ENCODE measurements at places on chromosomes 1 and 21.

DNA sequence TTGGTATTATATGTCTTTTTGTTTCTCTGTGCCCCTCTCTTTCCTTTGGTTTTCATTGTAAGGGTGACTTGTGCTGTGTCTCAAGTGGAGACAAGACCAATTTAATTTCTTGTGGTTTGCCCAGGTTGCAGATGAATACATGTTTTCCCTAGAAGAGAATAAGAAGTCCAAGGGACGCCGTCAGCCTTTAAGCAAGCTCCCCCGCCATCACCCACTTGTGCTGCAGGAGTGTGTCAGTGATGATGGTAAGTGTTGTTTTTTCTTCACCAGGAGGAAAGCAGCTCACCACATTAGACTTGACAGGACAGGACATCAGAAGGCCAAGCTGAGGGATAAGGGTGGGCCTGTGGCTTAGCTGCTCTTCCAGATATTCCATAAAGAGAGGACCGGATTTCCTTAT lies 23.8 kb upstream of the ST3GAL3 start:
- no peak for DNase-seq

DNA sequence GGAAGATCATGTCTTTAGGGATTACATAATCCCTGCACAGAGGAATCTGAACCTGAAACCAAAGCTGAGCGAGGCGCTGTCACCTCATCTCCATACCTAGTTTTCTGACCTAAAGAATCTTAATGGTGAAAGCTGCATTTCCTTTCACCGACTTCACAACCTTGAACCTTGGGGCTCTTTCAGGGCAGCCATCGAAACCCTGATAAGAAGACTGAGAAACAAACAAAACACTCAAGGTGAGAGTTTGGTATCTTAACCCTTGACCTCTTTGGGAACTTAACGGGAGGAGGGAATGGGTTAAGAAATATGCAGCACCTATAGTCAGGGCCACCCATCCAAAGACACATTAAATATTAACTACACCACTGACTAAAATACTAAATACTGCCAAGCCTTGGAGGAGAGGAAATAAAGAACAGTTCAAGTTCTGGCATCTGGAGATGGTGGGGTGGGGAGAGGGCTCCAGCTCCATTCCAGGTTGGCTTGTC lies 2.0 kb downstream of the C1orf116 start:
- no peak for DNase-seq

DNA sequence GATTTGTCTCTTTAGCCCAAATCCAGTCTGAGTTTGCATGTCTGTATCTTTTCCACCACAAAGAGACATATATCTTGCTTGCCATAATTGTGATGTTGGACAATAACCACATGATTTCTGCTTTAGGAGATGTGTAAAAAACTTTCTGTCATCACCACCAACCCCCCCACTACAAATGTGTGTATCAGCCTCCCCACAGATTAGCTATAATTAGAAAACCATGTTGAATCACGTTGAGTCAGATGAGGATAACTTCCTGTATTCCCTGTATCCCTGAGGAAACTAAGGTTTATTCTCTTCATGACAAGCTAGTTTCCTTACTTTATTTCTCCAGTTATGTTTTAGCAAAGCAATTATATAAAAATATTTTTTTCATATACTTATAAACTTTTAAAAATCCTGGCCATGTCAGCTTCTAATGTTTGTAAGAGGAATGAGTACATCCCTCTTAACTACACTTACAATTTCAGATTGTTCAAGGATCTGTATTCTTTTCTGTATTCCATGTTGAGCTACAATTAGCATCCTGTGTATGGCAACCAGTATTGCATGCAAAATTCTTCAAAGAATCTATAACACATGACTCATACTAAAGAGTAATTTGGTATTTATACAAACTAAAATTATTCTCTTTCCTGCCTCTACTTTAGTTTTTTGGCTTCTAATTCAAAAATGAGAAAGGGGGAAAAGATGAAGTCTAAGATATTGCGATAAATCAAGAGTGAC lies 143.0 kb downstream of the FMN2 start:
- no peak for DNase-seq

DNA sequence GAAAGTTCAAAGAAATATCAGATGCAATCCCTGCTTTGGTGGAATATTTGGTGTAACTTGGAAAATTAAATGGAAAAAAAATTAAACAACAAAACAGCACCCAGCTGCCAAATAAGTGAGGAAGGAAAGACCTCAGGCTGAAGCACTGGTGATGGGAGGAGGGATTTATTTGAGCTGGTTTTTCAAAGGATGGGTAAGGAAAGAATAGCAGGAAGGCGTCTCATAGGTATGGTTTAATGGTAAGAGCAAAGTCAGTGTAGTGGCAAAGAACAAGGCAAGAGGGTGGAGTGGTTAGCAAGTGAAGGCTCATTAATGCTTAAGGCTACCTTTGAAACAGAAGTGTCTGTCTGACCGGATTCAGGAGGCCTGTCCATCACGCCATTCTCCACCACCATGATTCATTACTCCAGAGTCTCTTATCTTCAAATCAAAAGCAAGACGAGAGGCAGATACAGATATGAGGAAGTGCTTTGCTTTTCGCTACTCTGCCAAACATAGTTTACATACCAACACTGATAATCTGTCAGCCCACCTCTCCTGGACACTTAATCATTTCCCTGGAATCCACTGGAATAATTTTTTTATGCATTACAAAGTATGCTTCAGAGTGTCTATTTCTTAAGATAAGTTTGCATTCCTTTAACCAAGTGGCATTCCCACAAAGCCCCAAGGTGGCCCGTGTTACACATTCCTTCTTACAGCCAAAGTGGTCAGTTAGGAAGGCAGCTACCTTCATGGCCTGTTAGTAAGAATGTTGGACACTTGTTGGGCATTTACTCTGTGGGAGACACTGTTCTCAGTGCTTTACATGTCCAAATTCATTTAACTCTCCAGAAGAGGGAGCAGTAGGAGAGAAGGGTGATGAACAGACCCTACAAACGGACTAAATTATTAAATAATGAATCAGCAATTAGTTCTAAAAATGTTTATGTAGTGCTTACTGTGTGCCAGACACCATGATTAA lies 146.6 kb downstream of the ROR1 start:
- DNase-seq: no peak

DNA sequence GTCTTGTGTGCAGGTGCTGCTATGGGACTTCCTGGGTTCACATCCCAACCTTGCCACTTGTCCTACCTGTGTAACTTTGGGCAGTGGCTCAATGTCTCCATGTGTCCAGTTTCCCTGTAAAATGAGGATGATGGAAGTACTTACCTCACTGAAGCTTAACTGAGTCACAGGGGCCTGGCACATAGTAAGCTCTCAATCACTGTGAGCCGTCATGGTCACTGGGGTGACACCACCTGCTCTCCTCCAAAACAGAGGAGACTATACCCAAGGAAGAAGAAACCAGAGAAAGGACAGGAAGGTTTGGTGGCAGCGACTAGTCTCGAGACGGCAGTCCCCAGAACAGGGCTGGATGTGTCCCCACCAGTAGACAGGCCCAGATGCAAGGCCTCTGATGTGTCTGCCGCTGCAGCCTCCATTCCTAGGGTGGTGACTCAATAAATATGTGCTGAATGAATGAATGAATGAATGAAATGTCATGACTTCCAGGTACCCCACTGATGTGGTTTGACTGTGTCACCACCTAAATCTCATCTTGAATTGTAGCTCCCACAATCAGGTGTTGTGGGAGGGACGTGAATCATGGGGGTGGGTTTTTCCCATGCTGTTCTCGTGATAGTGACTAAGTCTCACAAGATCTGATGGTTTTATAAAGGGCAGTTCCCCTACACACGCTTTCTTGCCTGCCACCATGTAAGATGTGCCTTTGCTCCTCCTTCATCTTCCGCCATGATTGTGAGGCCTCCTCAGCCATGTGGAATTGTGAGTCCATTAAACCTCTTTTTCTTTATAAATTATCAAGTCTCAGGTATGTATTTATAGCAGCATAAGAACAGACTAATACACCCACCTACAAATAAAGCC lies 13.0 kb upstream of the LRP8 start:
- no peak for DNase-seq

DNA sequence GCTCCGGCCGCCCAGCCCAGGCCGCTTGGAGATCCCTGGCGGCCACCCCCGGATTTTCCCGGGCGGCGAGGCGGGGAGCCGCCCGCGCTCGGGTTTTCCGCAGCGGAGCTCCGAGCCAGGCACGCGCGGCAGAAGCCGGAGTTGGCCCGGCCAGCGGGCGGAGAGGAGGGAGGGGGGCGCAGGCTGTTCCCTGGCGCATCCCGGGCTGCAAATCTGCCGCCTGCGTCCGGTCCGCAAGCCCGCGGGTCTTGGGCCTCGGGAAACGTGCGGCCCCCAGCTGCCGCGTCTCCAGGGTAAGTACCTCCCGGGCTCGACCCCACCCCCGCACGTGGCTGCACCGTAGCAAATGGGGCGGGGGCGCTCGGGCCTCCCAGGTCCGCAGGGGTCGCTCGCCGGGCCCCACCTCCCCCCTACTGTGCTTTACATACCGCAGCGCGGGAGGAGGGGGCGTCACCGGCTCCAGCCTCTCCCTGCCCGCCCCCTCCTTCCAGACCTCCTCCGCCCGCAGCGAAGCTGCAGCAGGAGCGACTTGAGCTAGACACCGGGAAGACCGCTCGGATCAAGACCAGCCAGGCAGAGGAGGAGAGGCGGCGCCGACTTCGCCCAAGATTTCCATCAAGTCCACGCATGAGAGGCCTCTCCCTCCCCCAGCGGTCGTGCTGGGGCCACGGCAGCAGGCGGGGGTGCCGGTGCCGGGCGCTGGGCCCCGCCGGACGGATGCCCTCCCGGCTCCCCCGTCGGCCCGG lies 1.6 kb downstream of the TMEM200B start:
- no peak for DNase-seq

GRCh38 chr1:165300400-165300903 lies 56.1 kb downstream of the LMX1A start:
- DNase-seq: no peak

- no peak for DNase-seq
Observed at GRCh38 chr1:211126622-211127021, 7.3 kb downstream of the KCNH1 start.

DNA sequence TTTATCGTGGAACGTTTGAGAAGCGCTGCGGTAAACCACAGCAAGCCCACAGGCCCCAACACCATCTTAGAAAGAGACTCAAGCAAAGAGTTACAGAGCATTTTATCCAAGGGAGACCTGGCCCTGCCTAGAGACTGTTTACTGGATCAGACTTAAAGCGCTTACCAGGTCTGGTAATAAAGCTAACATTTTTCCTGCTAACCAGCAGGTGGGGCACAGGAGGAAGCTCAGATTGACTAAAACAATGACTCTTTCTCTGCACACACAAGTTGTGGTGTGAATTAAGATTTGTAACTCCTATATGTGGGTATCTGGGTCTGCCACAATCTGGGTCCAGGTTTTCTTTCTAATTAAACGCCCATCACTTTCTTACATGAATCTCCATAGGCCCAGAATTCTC lies 136.5 kb upstream of the ETS2 start:
- DNase-seq: peak; percentile 36

GRCh38 chr21:25097648-25098047 lies 509.6 kb downstream of the MRPL39 start:
- no peak for DNase-seq

GRCh38 chr1:187045371-187045770 lies 216.6 kb downstream of the PLA2G4A start:
- DNase-seq: no peak

DNA sequence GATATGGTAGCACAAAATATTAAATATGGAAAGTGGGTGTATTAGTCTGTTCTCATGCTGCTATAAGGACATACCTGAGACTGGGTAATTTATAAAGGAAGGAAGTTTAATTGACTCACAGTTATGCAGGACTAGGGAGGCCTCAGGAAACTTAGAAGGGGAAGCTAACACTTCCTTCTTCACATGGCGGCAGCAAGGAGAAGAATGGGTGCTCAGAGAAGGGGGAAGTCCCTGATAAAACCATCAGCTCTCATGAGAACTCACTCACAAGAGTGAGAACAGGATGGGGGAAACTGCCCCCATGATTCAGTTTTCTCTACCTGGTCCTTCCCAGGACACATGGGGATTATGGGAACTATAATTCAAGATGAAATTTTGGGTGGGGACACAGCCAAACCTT lies 15.8 kb upstream of the BACE2 start:
- DNase-seq: no peak

- no peak for DNase-seq
Observed at GRCh38 chr1:83131692-83131955, 867.3 kb downstream of the TTLL7 start.

DNA sequence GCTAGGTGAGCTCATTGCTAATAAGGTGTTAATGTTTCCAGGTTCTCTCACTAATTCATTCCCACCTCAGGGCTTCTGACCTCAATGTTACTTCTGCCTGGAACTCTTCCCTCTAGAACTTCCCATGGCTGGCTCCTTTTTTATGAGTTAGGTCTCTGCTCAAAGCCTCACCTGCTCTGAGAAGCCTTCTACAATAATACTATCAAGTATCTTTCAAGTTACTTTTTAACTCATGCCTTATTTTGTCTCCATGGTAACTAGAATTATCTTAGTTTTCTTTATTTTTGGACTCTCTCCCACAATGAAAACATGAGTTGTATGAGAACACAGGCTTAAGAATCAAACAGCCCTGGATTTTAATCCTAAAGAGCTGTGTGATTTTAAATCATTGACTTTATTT lies 3.5 kb upstream of the C1orf52 start:
- DNase-seq: no peak

DNA sequence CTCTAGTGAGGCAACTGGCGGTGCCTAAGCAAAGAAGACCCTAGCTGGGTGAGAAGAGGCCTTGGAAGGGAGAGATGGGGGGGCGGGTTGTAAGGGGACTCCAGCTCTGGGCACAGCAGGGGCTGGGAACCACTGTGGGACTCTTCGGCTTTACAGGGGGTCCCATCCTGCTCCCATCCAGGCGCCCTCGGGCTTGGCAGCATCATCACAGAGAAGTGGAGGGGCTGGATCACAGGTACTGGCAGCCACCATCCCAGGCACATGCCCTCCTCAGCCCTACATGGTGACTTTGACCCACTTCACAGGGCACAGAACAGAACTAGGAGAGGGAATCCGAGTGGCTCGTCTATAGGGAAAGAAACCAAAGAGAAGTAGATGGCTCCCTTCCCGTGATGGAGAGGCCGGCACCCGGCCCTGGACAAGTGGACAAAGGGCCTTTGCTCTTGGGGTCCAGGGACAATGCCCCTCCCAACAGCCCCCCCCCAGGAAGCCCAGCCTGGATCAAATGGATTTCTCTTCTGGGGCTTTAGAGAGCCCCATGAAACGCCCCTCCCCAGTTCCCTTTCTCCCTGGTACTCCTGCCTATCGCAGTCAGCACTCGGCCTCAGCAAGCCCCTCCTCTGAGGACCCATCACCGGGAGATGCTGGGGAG lies 54.0 kb upstream of the ECE1 start:
- DNase-seq: no peak

GRCh38 chr1:62286786-62287224 lies 32.4 kb downstream of the KANK4 start:
- no peak for DNase-seq

- DNase-seq: no peak
Observed at GRCh38 chr1:114009393-114009792, 30.1 kb downstream of the OLFML3 start.

GRCh38 chr1:19606817-19607642 lies 37.1 kb upstream of the NBL1 start:
- DNase-seq: no peak

Measured in NCI-H774 (cell line).